Gastroesophageal sphincter (tissue), 4 donors: ENCODE measurements at places on chromosomes 3 and 15. TPM values are rescaled to one million over a fixed set of nuclear protein-coding genes. Genes with fewer than 3 reads are reported as not detected.

The C3orf49 gene
- not detected for total RNA-seq

DNA sequence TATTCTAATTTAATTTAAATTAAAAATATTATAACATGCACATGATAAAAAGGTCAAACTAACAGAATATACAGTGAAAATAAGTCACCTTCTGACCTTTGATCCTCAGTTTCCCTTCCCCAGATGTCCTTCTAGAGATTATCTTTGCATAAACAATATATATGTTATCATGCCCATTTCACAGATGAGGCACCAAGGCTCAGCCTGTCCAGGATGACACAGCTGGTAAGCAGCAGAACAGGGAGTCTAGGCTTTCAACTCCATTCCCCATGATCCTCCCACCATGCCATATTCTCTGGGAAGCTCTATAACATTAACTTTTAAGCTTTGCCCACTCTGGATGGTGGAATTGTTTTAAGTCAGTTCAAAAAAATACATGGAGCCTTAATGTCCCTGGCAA lies 1.4 kb downstream of the SLC24A1 start:
- ATAC-seq = no peak

GRCh38 chr3:194273743-194274310 lies 77.3 kb downstream of the CPN2 start:
- ATAC-seq = no peak

The SKOR1 gene
- total RNA-seq = 0.67 TPM

DNA sequence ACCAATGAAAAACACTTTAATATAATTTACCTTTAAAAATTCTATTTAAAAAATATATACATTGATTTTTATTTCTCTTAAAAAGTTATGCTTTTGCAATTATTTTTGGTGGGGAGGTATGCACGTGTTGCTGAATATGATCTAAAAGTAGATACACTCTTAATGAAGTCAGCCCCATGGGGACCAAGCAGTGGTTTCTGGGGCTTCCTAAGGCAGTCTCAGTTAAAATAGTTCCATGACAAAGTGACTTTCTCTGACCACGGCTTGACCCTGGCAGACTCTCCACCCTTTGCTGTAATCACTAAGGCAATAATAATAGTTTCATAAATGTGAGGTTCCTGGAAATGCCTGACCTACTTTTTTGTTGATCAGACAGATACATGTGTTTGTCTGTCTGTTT lies 50.4 kb downstream of the CCR4 start:
- ATAC-seq = peak; percentile 56

DNA sequence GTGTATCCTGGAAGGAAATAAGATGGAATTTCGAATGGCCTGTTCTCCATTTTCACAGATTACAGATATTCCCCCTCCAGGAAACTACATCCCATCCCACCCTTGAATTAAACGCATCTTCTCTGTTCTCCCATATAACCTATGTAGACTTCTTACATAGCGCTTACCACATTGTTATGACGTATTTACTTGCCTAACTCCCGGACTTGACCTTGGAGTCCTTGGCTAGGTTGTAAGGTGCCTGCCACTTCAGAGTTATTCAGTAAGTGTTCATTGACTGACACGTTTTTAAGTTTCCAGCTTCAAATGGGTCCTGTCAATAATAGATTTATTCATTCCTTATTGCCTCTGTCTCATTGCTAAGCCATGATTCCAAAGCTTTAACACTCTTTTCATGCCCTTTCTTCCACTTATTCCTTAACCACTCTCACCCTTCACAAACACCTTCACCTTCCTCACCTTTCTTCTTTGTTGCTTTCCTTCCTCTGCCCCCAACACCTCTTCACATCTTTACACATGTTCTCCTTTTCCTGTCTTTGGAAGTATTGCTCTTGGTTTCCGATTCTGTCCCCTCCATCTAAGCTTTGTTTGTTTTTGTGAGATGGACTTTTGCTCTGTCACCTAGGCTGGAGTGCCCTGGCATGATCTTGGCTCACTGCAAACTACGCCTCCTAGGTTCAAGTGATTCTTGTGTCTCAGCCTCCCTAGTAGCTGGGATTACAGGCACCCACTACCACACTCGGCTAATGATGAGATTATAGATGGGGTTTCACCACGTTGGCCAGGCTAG lies 138.3 kb downstream of the CMSS1 start:
- no peak for ATAC-seq

DNA sequence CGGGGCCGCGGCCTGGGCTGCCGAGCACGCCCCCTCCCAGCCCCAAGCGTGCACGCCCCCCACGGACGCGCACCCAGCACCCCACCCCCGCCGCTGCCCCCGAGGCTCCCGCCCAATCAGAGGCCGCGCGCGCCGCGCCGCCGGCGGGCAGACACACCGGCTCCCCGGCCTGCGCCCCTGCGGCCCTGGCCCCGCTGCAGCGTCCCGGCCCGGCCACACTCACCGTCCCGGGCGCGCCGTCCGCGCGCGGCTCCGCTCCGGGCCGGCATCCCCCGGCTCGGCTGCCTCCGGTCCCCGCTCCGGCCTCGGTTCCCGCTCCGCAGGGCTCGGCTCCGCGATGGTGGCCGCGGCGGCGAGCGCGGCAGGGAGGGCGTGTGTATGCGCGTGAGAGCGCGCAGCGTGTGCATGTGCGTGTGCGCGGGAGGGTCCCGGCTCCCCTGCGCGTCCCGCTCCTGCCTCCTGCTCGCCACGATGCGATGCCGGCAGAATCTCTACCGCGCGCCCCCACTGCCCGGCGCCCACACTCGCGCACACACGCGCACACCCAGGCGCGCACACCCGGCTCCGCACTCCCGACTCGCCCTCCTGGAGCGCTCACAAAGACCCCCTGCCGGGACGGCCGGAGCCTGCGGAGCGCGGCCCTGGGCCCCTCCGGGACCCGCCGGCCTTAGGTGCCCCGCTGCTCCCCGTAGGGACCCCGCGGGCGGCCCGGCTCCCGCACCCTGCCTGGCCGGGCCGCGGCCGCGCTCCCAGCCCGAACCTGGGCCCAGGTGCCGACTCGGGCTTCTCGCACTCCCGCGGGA lies 186.5 kb upstream of the LINGO1 start:
- ATAC-seq = no peak

DNA sequence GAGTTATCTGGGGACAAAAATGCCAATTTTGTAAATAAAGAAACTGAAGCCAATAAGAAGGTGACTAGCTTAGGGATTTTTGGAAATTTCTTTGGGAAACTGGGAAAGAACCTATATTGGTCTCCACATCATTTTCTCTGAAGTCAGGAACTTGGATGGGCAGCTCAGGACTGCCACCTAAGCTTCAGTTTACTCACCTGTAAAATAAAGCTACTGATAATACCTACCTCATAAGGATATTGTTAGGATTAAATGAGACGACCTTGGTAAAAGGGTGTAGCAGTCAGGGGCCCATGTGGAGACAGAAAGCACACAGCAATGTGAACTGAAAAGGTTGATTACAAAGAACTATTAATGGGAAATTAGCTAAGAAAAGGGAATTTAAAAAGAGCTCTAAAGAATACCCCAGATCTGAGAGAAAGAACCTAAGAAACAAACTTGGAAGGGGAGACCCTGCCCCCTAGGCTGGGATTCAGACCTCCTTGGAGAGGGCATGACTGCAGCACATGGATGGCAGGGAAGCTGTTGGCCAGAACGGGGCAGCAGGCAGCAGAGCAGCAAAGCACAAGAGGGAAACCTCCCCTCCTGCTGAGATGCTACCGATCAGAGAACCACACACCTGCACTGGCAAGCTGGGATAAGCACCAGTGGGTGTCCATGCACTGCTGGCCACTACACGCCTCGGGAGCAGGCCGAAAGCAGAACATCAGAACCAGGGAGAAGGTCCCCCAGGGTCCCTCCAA lies 83.7 kb upstream of the THBS1 start:
- no peak for ATAC-seq

The GABRA5 gene
- total RNA-seq = 57.8 TPM

GRCh38 chr3:56260262-56260661 lies 208.0 kb downstream of the ERC2 start:
- ATAC-seq = no peak

DNA sequence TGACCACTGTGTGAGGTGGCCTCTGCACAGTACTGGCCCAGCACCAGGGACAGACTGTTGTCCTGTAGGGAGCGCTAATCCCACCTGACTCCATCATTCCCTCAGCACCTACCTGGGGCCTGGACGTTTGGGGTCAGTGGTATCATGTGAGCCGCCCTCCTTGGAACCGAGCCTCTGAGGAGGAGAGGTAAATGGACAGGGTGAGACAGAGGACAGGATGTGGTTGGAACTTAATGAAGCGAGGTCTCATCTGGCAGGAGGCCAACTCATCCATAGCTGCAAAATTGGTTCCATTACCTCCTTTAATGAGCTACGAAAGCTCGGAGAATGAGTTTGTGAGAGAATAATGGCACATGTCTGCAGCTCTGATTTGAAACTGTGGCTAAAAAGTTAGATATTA lies 13.9 kb downstream of the MAPKAPK3 start:
- no peak for ATAC-seq

DNA sequence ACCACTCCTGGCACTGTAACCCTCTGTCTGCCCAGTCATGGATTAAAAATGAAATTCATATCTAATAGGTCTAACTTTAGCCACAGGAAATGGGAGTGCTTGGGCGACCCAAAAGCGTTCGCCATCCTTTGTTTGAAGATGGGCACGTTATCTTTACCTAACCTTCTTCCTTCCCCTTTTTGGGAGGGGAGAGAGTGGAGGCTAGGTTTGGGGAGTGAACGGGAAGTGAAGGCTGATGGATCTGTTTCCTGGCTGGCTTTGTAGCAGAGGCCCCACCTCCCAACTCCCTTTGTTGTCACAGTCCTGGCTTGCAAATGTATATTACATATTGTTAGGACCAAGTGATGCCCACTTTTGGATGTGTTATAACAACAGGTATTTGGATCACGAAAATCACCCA lies 98.1 kb upstream of the ARHGEF3 start:
- ATAC-seq = no peak

GRCh38 chr3:8536096-8537056 lies 34.8 kb downstream of the LMCD1 start:
- no peak for ATAC-seq

DNA sequence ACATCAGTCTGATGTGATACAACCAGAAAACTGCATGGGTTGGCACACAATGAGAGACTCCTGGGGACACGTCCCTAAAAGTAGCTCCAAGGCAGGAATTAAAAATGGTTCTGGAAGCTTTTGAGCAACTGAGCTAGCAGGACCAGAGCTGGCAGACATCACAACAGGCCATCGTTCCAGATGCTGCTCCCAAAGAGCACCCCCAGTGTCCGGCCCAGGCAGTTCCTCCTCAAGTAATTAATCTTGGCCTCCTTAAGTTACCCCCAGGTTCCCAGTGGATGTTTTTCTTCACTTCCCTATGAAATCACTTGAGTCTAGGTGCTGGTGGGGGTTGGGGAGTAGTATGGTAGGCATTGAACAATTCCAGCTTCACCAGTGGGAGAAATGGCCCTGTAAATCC lies 711.6 kb downstream of the MECOM start:
- no peak for ATAC-seq

The MAP6D1 gene
- 0.54 TPM for total RNA-seq

DNA sequence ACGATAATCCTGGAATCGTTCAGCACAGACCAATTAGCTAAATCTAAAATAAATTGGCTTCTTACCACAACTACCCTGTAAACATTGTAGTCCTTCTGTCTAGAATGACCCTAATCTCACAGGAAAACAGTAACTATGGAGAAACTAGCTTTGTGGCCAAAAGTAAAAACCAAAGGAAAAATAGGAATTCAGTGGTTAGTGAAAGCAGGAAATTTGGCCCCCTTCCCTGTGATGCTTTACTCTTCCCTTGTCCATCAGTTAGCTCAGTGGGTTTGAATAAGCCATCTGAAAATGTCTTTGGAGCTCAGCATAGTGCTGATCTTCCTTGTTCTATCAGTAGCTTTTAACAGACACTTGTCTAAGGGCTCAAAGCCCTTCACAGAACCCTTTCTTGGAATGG lies 1.6 kb downstream of the NMD3 start:
- no peak for ATAC-seq

GRCh38 chr15:78064544-78064943 lies 13.0 kb downstream of the TBC1D2B start:
- ATAC-seq = peak; percentile 40

- no peak for ATAC-seq
Observed at GRCh38 chr3:182965861-182966366, 14.4 kb downstream of the DCUN1D1 start.

- ATAC-seq = no peak
Observed at GRCh38 chr15:85672332-85673084, 122.2 kb downstream of the KLHL25 start.

- ATAC-seq = peak; percentile 89
Observed at GRCh38 chr3:186783731-186784515, 546 bp downstream of the EIF4A2 start.

The CHCHD4 gene
- total RNA-seq = 25.1 TPM

The SCAANT1 gene
- total RNA-seq = not detected

The GRM7 gene
- not detected for total RNA-seq

The CMTM8 gene
- 3.1 TPM for total RNA-seq

- ATAC-seq = no peak
Observed at GRCh38 chr3:138023754-138024153, 13.8 kb downstream of the CLDN18 start.

GRCh38 chr3:184796551-184796950 lies 15.4 kb upstream of the VPS8 start:
- ATAC-seq = no peak

GRCh38 chr3:27171113-27171512 lies 198.1 kb downstream of the NEK10 start:
- ATAC-seq = no peak

The ZNF385D gene
- 8.1 TPM for total RNA-seq

DNA sequence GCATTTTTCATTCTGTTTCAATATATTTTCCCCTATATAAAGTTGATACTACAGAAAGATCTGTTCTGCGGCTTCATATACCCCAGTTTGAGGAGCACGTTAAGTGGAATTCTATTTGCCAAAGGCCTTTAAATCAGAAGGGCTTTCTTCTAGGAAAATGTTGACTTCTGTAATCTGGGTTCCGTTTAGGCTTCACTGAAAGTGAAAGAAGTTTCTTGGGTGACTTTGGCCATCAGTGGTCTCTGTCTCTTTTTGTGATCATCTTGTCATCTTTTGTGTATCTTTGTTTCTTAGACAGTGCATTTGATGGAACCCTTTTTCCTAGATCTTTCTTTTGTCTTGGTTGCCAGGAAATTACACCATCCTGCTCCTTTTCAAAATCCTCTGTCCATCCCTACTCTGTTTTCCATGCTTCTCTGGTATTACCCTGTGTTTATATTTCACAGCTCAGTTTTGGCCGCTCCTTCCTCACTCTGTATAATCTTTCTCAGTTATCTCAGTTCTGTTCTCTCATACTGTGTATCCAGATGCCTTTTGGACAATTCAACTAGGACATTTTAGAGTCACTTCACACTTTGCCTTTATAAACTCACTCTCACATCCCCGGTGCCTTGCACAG lies 40.7 kb upstream of the MAP3K13 start:
- no peak for ATAC-seq
